CD4-positive, alpha-beta T cell treated with Interleukin-17A for 4 hours (primary cell): ENCODE measurements at places on chromosomes 16 and 17.

- no peak for DNase-seq
Observed at GRCh38 chr17:83008186-83008510, 71.3 kb upstream of the METRNL start.

- no peak for DNase-seq
Observed at GRCh38 chr16:69903865-69904415, 47.2 kb upstream of the CLEC18A start.

- no peak for DNase-seq
Observed at GRCh38 chr17:40522961-40523310, 21.5 kb upstream of the TNS4 start.

DNA sequence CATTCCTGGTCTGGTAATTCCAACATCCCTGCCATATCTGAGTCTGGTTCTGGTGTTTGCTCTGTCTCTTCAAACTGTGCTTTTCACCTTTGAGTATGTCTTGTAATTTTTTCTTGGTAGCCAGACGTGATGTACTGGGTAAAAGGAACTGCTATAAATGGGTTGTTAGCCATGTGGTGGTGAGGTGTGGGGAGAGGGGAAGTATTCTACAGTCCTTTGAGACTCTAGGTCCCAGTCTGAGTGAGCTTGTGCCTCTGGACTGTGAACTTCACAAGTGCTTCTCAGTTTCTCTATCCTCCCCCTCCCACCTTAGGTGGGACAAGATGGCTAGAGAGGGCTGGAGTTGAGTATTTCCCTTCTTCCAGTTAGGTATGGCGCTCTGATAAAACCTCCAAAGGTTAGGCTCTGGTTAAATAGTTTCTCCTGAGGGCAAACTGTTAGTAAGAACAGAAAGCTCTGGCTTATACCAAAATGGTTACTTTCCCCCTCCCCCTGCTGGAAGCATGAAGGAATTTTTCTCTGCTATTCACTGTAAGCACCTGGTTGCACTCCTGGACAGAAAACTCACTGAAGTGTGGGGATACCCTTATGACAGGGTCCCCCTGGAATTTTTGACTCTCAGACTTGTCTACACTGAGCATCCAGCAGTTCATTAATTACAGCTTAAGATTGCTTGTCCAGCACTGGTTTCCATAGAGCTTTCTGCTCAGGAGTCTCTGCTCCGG is 87.8 kb downstream of the MARCHF10 start:
- no peak for DNase-seq

DNA sequence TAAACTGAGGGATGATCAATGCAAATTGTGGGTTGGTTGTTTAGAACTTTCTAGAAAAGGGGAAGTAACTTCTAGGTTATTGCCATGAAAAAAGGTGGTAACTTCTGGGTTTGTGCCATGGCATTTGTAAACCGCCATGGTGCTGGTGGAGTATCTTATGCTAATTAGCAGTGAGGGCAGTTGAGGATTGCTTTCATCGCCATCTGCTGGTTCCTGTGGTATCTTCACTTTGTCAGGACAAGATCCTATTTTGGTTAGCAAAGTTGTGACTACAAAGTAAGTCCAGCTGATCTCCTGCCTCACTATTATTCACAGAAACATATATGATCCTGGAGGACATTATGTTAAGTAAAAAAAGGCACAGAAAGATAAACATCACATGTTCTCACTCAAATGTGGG is 1332.3 kb downstream of the CDH11 start:
- DNase-seq: no peak

- DNase-seq: no peak
Observed at GRCh38 chr17:63547083-63547523, 3.2 kb upstream of the DCAF7 start.

DNA sequence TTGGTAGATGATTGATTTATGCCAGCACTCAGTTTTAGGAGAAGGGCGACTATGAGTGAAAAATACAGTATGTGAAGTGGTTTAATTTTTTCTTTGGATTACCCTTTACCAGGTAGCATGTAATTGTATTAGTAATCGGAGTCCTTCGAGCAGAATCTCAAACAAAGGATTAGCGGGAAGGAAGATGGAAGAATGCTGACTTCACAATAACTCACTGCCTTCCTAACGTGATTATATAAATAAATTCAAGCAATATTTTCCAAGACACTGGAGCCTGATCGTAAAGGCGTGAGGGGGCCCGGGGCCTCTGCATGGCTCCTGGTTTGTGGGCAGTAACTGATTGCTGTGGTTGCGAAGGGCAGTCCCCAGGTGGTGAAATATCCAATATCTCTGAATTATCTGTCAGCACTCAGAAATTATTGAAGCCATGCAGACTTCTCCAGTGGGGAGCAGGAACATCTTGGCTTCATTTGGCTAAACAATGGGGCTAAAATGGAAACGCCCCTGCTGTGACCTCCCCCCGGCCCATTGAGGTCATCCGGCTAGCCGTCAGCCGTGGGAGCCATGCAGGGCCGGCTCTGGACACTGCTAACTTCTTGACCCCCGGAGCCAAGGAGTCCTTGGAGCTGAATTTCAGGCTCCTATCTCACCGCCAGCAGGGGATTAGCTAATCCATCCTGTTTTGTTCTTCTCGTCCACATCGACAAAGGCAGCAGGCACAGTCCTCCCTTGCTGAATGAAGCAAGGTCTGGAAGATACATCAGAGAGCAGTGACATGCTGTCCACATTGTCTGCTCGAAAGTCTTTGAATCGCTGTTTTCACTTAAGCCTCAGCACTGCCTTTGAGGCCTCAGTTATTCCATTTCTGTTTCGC is 295.9 kb upstream of the N4BP1 start:
- no peak for DNase-seq
